Stimulated activated CD4-positive, alpha-beta T cell treated with anti-CD3 and anti-CD28 coated beads, Interleukin-12 subunit alpha, Interleukin-12 subunit beta, amount 100 ng/mL, for 24 hours (primary cell): ENCODE measurements at places on chromosomes 7 and 10.

DNA sequence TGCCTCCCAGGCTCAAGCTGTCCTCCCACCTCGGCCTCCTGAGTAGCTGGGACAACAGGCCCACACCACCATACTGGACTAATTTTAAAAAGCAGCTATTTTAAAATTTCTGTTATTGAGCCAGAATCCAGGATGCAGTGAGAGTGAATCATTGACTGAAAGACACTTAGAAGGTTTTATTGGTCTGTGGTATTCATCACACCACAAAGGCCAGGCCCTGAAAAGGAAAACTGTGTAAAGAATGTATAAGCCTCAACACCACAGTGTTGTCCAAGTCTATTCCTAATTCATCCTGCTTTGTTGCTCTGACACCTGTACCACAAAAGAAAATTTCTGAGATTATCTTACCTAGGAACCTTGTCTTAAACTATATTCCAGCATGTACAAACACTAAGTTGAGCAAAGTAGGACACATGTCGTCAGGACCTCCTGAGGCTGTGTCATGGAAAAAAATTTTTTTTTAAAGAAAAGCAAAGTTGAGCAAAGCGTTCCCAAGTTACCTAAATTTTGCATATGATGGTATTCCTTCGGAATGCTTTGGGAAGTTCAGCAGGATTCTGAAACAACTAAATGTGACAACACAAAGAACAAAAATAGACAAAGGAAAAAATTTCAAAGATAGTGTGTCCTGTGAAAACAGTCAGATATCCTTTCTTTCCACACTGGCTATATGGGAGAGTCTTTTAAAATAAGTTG, 129.6 kb upstream of the MKLN1 start:
- no peak for DNase-seq

DNA sequence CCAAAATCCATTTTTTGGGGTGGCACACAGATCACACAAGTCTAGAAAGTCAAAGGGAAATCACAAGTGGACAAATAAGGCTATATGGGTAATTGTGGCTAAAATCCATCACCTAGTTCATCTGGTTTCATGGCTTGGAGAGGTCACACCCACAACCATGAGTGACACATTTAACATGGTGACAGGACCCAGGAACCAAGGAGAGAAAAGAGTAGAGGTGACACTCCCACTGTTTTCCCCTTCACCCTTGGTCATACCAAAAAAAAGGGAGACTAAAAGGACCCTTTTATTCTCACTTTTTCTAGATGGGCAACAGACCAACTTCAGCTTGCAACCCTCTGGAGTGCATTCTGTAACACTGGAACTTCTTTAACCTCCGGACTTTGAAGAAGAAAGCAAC, 46.2 kb upstream of the ZNF107 start:
- DNase-seq = no peak

GRCh38 chr7:22584179-22584578, 84.2 kb upstream of the STEAP1B start:
- DNase-seq = no peak

DNA sequence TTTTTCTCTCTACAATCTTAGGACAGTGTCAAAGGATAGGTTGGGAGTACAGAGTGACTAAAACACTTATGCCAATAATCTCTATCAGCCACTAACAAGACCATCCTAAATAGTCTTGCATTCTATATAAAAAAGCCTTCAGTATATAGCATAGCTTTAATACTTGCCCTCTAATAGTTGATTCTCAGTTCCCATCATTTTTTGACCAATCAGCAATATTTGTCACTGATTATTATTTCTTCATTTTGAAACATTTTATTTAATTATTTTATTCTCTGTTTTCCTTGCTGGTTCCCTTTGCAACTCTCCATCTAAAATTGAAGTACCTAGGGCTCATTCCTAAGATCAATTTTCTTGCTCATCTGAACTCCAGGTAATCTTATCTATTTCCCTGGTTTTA, 470.0 kb downstream of the MAGI2 start:
- no peak for DNase-seq

DNA sequence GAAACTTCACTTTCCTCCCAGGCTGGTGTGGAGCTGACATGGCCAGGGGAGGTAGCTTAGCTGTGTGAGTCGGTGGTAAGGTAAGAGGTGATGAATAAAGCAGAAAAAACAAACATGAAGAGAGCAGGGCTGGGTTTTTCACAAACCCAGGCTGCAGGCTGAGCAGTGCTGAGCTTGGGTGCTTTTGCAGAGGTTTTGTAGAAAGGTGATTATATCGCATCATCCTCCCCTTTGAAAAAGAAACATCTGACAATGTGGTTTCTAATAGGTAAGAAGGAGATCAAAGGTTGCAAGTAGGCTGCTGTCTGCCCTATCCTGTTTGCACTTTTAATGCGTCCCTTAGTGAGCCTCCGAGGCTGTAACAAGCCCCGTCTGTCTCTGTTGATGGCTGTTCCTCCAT, 69.6 kb upstream of the GRM8 start:
- no peak for DNase-seq

DNA sequence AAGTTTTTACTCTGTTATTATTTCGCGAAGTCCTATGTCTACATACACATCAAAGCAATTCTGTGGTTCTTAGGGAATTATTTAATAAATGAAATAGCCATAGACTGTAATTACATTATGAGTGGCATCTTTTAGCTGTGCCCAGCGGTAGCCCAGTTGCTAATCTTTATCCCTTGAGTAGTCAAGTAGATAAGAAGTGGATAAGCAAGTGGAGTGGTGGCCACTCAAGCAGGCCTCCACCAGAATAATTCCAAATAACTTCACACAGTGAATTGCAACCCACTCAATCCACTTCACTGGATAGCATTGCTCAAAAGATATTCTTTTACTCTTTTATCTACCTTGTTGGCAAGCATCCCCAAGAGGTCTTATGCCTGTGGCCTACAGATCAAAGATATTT, 349.7 kb downstream of the AUTS2 start:
- no peak for DNase-seq

DNA sequence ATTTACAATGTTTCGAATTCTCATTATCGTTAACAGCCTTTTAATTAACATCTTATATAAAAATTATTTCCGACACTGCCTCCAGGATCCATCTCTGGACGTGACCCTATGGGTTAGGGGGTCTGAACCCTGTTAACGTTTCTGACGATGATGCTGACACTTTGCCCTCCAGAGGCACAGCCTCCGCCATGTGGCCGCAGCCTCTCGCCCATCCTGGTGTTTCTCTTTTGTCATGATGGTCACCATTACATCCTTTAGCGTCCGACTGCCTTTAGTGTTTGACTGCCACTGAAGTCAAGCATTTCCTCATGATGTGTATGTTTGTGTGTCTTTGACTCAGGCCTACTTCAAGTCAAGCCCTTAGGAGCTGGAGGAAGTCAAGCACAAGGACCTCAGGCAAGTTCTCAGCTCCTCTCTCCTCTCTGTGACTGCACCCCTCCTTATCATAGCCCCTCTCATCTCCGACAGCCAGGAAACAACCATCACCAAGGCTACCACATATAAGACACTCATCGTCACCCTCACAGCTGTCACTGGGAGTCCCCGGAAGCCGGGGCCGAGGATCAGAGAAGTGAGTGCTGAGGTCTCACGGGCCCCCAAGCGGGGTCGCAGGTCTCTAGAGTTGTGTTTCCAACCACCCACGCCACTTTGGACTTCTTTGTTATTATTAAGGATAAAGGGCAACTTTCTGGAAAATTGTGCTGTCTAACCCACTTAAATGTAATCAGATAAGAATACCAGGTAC, 96.1 kb upstream of the PPP2R2D start:
- DNase-seq = no peak

DNA sequence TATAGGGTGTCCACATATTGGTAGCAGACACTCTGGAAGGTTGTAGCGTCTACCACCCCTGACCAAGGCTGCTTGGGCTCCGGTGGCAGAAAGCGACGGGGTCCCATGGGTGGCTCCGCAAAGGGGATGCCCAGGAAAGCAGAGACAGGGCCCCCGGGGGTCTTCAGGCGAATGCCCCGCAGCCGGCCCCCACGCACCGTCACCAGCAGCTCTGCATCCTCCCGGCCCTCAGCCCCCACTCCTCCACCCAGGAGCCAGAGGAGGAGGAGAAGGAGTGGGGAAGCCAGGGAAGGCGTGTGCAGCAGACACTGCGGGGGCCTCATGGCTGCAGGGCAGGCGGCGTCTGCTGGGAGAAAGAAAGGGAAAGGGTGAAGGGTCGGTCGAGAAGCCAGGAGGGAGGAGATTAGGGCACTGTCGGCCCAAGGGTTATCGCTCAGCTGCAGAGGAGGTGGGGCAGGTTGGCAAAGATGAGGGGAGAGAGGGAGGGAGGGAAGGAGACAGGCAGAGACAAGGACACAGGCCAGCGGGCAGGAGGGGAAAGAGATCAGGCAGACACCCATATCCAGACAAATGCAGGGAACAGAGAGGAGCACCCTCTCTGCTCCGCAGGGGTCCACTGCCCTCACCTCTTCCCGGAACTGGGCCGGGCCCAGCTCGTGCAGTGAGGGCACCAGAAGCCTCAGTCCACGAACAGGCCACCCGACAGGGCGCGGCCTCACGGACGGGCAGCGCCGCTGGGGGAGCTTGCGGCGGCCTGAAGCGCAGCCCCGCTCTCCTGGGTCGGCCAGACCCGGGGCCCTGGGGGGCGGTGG, 1.6 kb downstream of the ACHE start:
- no peak for DNase-seq
